ENCODE measurements at places on chromosomes 3 and 15.

GRCh38 chr3:12154151-12154550 is 4.6 kb downstream of the TIMP4 start:
- DNase-seq: no peak

GRCh38 chr3:63975723-63976122 is 47.6 kb downstream of the PSMD6 start:
- DNase-seq: no peak

- no peak for DNase-seq
Measured at GRCh38 chr3:129345971-129346370, 67.3 kb downstream of the HMCES start.

DNA sequence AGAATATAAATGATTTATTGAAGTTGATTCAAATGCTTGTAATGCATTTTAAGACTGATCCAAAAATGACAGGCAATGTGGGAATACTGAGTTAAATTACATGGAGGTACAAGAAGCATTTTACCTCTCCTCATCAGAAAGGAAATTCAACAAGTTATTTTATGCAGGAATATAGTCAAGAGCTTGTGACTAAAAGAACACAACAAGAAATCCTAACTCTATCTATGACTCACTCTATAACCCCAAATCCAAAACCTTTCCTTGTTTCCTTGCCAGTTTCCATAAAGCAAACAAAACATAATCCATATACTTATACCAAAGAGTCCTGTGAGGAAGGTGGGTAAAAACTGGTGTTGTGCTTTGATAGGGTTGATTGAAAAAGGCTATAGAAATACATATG is 30.8 kb downstream of the SIN3A start:
- no peak for DNase-seq

GRCh38 chr3:31248563-31248992 is 284.1 kb upstream of the STT3B start:
- DNase-seq: no peak

DNA sequence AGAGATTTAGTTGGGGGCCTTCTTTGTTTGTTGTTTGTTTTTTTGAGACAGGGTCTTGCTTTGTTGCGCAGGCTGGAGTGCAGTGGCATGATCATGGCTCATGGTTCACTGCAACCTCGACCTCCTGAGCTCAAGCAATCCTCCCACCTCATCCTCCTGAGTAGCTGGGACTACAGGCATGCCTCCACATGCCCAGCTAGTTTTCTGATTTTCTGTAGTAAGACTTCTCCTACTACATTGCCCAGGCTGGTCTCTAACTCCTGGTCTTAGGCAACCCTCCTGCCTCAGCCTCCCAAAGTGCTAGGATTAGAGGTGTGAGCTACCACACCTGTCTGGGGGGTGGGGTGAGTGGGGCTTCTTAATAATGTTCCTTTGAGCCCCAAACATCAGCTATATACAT is 148.3 kb upstream of the ADAMTS9 start:
- no peak for DNase-seq

GRCh38 chr3:188817103-188817934 is 354.5 kb upstream of the TPRG1 start:
- DNase-seq: no peak

GRCh38 chr3:23389089-23389488 is 186.0 kb downstream of the UBE2E2 start:
- DNase-seq: no peak

DNA sequence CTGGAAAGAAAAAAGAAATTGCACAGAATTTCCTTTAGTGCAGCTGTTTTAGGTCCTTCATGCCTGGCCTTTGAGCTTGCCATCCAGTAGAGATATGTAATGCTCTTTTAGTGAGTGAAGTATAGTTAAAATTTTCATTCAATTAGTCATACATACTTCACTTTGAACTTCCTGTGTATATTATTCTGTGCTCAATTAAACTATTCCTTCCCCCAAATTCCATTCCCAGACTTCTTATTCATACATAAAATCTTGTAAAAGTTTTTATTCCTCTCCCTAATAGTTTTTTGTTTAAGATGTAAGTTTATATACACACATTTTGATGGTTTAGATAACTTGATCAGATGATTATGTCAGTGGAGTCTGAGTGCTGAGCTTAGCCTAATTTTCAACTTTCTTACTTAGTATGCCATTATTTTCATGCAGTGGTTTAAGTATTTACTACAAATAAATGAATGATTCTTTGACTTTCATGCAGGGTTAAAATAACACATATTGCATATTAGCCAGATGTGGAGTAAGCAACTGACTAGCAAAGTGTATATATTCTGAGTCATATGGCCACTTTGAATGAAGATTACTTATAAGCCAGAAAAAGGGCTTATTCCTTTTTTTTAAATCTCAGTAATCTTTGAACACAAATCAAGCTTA is 42.5 kb upstream of the ABHD10 start:
- DNase-seq: no peak

DNA sequence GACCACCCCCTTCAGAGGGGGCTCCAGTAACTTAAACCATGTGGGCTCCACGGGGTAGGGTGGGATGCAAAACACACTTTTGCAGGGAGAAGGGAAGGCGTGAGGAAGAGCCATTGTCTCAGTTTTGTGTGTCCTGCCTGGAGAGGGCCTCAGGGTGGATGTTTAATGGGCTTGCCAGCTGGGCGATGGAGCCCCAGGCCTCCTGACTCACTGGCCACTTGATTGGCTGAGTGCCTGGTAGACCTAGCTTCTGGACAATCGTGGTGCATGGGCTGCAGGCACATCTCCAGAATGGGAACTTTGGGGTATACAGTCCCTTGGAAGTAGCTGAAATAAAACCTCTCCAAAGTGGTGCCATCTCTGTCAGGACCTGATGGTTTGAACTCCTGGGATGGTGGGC is 118.3 kb upstream of the MRPS22 start:
- no peak for DNase-seq

DNA sequence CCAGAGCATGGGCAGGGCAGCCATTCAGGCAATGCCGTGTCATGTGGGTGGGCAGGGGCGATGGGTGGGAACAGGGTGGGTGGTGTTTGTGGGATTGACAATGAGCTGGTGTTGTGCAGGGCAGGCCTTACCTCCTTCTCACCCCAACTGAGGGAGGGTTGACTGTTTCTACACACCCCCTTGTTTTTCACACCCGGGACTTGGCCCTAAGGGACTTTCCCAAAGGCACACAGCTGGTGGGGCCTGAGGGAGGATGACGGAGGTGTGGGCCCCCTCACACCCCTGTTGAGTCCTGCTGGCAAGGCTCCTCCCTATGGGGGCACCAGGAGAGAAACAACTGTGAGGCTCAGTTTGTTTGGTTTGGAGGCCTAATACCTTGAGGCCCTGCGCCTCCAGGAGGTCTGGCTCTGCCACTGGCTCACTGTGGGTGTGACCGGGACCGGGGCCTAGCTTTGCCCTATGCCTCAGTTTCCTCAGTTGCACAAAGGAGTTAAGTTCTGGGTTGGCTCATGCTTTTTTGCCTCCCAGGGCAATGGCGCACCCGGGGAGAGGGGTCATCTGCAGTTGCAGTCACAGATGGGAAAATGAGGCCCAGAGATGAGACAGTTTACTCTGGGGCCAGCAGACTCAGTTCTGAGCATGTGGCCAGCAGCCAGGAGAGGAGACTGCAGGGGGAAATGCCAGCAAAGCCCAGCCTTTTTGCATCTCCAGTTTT is 5.1 kb upstream of the DNAH1 start:
- DNase-seq: no peak

GRCh38 chr3:108713816-108714215 is 43.4 kb downstream of the RETNLB start:
- no peak for DNase-seq

GRCh38 chr15:90686435-90687218 is 30.5 kb upstream of the BLM start:
- DNase-seq: no peak

DNA sequence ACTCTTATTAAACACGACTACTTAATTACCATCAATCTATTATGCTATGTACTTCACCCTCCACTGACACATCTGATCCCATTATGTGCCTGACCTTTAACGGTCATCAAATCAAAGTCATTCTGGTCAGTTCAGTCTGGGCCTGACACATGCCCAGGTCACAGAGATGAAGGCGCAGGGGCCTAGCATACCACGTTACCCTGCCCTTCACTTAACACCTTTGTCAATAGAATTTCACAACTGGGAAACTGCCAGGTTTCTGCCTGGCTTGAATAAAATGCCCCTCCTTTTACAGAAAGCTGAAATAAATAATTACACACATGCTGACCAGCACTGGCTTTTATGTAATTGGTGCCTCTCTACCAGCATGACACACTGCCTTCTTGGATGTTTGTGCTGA is 39.5 kb downstream of the MECOM start:
- DNase-seq: no peak

GRCh38 chr3:4986175-4986781 is 7.0 kb downstream of the BHLHE40 start:
- DNase-seq: no peak

DNA sequence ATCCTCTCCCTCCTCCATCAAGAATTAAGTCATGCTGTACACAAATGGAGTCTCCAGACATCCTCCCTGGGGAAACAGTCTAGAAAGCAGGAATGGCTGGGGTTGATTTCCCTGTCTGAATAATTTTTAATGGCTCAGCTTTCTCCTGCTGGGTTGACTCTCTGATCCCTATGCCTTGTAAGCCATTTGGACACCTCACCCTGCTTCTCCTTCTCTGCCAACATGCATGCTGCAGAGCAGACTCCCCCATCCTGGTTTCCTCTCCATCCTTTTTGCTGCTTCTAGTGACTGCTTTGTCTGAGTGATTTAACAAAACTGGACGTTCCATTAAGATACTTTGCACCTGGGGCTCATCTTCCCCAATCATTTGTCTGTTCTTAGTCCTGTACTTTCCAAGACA is 22.2 kb downstream of the SV2B start:
- no peak for DNase-seq

DNA sequence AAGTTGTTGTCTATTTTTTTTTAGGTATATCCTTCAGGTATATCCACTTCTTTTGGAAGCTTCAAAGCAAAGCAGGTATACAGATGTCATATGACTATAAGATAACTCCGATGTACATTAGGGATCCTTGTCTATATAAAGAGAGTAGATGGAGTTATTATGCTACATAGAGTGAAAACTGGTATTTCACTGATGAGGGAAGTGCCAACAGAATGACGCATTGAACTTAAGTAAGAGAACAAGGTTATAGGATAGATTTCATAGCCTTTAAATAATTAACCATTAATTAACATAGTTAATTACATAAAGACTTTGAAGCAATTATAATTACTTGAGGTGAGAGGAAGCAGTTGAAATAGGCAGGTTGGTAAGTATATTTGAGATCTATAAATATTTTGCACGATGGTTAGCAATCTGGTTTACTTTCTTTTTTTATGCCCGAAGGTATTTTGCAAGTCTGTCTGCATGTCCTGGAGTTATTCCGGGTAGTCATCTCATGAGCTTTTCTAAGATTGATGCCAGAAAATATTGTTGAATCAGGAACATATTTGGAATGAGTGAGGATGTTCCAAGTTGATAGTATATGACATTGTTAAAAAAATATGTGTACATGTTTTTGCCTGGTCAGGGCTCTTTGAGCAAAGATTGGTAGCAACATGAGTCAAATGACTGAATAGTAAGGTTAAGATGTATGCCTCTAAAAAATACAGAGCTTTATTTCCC is 299.5 kb upstream of the KCNMB2 start:
- no peak for DNase-seq

- DNase-seq: no peak
Measured at GRCh38 chr3:38421679-38422336, 31.9 kb upstream of the ACVR2B start.

- no peak for DNase-seq
Measured at GRCh38 chr3:111943533-111943932, 35.3 kb upstream of the ABHD10 start.

DNA sequence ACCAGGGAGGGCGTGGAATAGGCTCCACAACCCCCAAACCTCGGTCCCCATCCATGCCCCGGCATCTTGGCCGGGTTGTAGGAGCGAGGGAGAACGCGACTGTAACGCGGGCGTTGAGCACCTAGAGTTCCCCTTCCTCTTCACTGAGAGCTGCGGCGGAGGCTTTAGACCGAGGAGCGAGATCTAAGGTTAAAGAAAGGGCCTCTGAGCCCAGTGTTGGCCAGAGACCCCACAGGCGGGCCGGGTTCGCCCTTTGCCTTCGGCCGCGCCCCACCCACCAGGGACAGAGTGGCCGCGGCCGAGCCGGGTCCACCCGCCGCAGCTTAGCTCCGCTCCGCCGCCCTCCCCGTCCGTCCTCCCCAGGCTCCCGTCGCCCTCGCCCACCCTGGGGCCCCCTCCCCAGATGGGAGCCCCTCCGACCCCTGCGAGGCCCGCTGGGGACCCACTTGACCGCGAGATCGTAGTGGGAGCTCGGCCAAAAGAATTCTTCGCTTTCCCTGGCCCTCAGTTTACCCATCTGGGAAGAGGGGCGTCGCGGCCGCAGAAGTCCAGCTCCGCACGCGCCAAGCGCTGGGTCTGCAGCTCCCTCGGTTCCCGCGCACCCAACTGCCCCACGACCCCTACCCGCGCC is 425 bp downstream of the ANPEP start:
- no peak for DNase-seq

DNA sequence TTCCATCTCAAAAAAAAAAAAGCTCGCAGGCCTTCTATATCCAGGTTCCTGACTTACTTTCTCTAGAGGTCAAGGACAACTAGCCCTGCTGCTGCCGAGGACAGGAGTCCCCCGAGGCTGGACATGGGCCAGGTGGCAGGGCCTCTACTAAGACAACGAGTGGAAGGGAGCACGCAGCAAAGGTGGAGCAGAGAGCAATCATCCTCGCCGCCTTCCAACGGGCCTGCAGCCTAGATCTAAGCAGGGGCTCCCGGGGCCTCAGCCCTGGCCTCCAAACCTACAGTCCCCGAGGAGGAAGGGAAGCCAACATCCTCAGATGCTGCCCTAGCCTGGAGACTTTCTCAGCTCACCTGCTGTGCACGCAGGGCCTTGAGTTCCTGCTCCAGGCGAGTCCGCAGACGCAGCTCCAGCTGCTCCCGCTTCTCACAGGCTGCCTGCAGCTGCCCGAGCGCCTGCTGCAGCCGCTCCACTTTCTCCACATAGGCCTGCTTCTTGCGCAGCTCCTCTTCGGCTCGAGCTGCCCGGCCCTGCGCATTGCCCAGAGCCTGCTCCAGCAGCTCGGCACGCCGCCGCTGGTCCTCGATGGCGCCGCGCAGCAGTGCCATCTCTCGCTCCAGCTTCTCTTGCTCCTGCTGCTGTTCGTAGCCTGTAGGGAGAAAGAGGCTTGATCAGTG is 12.9 kb downstream of the AMOTL2 start:
- DNase-seq: no peak

GRCh38 chr3:8405144-8405543 is 96.5 kb upstream of the LMCD1 start:
- no peak for DNase-seq

GRCh38 chr15:65399997-65400396 is 22.2 kb upstream of the IGDCC3 start:
- no peak for DNase-seq

DNA sequence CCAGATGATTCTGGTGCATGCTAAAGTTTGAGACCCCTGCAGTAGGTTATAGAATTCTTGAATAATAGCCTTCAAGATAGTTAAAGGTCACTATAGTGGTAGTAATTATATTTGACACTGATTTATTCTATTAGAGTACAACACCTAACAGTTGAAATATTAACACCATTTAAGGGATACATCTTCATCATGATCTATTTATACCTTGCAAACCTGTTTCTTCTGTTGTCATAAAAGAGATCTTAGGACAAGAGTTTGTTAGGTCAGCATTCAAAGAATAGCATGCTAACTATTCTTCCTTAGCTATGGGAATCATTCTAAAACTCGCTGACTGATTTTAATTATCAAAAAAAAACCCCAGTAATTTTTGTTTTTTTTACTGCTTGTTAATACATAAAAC is 46.5 kb downstream of the TSC22D2 start:
- no peak for DNase-seq

Data from esophagus squamous epithelium (tissue), 5 donors.